Thymus (tissue), 14 donors: ENCODE measurements at places on chromosomes 4 and X. TPM values are rescaled to one million over a fixed set of nuclear protein-coding genes. Genes with fewer than 3 reads are reported as not detected.

GRCh38 chr4:624705-625590, at the start of gene PDE6B:
Gene PDE6B, plus strand, starts transcription at chr4:625573. Its CDS starts 54 bp downstream, at chr4:625627.
- no peak for DNase-seq

- no peak for DNase-seq
These were observed 27.6 kb downstream of the CLNK start for GRCh38 chr4:10656988-10657387.

DNA sequence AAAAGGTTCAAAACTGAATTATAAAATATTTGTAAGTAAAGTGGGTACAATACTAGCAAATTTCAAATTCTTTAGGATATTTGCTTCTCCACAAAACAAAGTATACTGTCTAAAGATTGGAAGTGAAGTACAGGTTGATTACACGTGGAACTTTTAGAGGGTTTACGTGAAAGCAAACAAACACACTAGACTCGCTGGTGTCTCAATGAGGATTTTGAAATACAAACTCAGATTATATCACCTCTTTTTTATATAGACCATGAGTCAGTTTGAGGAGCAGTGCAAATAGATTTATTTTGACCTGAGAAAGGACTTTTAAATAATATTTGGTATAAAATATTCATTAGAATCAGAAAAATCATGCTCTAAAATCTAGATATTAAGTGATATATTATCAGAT, 185.0 kb downstream of the SPOCK3 start:
- no peak for DNase-seq

The EVC2 gene
- total RNA-seq, result 1.7 TPM
